ENCODE measurements at places on chromosomes 5 and 9.

DNA sequence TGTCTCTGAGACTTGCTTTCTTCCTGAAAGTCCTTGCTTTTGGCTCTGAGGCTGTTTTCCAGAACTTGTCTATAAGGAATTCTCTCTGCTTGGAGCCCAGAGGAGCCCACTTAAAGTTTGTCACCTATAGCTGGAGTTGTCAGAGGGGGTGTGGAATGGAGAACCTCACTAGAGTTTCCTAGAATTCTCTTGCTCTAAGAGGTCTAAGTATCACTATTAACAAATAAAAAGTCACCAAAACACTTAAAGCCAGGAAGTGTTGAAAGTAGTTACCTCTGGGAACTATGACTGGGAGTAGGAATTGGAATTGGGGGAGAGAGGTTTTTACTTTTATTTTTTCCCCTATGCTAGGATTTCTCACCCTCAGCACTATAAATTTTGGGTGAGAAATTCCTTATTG is 15.0 kb downstream of the SIT1 start:
- DNase-seq: no peak

- no peak for DNase-seq
Observed at GRCh38 chr5:128258372-128258771, 174.8 kb downstream of the SLC12A2 start.

DNA sequence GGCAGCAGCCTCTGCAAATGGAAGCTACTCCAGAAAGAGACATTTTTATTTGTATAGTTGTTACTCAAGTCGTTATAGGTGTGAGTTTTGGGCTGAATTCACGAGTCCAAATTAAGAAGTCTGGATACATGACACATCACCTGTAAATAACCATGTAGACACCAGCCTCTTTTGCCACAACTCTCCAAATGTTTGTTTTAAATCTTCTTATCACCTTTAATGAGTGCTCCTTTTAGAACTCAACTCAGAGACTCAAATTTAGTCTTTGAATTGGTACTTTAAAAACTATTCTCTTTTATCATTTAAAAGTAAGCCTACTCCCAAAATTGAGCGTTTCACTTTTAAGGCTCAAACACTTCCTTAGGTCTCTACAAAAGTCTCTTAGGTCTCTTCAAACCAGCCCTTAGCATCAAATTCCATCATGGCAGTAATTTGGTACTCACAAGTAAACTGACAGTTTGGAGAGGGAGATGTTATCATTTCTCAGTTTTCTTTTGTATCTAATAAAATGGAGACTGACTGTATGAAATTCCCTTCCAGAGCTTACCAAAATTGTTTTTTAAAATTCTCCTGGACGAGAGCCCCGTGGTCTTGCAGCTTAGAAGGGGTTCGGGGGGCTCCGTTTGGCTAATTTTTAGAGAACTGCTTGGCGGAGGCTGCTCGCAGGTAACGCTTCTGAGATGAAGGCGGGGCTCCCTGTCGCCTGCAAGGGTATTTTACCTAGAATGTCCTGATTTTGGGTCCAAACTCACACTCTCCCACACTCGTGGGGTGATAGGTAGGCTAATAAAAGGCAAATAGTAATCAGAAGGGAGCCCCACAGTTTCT is 194.6 kb downstream of the MEF2C start:
- no peak for DNase-seq

DNA sequence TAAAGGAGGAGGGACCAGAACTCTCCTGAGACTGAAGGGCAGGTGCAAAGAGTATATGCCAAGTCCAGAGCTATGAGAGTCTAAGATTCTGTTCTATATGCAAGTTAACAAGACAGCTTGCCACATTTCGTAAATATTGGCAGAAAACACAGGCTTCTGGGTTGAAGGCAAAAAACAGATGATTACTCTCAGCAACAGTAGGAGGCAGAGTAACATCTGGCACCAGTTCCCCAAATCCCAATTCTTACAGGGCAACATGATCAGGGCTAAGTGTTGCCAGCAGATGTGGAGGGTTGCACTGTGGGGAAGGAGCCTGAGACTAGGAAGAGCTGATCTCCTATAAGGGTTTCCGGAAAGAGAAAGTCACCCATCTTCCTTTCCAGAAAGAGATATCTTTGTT is 179.4 kb downstream of the PJA2 start:
- DNase-seq: no peak

DNA sequence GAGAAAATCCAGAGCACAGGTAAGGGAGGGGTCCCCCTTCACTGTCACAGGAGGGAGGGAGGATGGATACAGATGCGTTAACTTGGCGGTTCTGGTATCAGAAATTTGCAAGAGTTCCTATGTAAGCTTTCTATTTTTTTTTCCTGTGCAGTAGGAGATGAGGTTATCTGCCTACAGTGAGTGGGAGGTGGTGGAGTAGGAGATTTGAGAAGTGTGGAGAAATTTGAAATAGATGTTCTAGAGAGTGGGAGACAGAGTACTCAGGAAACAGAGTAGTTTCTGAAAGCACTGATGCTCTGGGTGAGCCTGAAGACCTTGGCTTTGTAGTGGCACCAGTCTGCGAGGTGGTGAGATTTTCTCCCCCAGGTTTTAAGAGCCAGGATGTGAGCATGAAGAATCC is 271.4 kb downstream of the MSX2 start:
- no peak for DNase-seq

DNA sequence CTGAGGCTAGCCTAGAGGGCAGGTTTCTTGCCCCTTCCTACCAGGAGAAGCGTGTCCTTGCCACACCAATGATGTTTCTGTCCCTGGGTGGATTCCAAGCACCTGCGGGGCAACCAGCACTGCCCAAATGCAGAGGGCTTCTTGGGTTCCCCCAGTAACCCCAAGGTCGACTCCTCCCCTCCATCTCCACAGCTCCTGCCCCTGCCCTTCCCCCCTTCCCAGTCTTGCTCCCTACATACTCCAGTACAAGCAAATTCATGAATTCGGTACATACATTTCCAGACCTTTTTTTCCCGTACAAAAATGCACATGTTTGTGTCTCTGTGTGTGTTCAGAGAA is 12.8 kb upstream of the JADE2 start:
- DNase-seq: no peak

- no peak for DNase-seq
Observed at GRCh38 chr5:146788898-146789297, 89.7 kb downstream of the PPP2R2B start.

GRCh38 chr9:122287214-122287720 is 22.6 kb downstream of the MRRF start:
- no peak for DNase-seq

DNA sequence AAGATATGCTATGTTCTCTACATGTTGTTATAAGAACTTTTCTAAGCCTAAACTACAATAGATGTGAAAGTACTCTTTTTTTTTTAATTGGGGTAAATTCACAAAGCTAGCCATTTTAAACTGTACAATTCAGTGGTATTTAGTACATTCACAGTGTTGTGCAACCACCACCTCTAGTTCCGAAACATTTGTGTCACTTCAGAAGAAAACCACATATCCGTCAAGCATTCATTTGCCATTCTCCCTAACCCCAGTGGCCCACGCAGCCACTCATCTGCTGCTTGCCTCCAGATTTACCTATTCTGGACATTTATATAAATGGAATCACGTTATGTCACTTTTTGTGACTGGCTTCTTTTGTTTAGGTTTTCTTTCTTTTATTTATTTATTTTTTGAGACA is 43.1 kb downstream of the SPTAN1 start:
- no peak for DNase-seq

GRCh38 chr5:15703901-15704300 is 203.9 kb downstream of the FBXL7 start:
- no peak for DNase-seq

- no peak for DNase-seq
Observed at GRCh38 chr9:107737987-107738743, 248.6 kb upstream of the KLF4 start.

DNA sequence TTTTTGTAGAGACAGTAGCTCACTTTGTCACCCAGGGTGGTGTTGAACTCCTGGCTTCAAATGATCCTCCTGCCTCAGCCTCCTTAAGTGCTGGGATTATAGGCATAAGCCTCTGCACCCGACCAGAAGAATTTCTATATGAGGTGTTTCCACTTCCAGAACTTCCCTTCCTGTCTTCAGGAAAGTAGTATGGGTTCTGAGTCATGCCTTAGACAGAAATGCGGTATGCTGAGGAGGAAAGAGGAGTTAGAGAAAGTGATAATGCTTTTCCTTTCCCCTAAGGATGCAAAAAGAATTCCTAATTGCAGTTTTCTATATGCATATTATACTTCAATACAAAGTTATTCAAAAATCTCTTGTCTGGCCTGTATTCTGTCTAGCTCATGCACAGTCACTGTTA is 16.4 kb upstream of the ADAMTSL1 start:
- no peak for DNase-seq

GRCh38 chr5:127892467-127893207 is 189.4 kb downstream of the CCDC192 start:
- DNase-seq: no peak

DNA sequence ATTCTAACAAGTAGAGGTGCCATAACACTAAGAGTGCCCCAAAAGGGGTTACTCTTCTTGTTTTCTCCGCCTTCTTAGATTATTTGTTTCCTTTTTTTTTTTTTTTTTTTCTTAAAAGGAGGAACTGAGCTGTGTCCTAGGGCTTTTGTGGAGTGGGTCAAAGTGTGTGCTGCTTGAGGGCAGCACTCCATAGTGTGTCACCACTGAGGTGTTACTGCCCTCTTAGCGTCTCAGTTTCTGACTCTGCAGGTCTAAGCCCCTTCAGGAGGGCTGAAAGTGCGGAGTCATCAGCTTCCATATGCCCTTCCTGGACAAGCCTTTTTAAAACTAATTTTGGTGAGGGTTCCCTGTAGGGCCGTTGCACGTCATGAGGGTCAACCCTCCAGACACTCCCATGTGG is 12.6 kb upstream of the NANS start:
- DNase-seq: no peak

DNA sequence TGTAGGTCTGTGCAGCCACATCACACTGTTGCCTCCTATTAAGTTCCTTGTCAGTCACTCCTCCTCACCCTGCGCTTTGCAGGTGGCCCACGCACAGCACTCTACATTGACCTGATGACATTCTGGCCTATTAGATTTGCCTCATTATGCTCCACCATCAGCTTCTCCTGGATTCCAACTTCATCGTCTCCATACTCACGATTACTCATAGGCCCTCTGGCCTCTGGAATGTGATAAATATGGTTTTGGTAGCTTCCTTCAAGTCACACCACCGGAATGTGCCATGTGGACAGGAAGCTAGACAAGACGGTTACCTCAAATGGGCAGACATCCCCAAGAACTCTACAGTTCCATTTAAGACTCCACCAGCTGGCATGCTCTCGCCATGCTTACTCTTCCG is 158.0 kb upstream of the LHFPL2 start:
- DNase-seq: no peak

- DNase-seq: no peak
Observed at GRCh38 chr9:115373000-115373709, 255.2 kb upstream of the TNC start.

DNA sequence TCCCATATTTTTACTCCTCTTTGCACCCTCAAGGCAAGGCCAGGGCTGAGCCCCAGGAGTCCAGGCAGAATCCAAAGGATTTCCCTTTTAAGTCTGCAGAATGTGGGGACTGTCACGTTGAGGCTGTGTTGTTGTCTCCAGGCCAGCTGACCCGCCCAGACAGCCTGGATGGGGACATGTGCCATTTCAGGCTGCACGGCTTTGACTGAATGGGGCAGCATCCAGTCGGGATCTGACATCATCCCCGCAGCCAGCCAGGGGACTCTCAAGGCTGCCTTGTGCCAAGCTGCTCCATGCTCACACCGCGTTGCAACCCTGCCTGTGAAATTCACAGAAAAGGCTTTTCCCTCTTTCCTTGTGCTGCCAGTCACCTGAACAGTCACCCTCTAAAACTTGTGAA is 2.2 kb upstream of the ZNF366 start:
- DNase-seq: no peak

- no peak for DNase-seq
Observed at GRCh38 chr9:98468567-98469239, 213.3 kb upstream of the TBC1D2 start.

DNA sequence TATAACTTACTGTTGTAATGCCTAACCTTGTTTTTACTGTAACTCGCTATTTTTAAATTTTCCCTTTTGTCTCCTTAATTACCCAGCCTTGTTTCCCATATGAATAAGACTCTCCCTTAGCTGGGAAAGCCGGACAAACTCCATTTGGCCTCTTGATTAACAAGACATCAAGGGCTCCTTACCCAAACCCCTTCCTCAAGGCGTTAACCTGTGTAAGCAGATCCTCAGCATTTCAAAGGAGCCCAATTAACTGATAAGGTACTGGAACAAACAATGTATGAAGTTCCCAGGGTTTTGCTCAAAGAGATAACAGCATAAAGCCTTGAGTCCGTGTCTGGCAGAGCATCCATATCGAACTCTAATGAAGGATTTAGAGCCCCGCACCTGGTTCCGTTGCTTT is 66.0 kb upstream of the SIMC1 start:
- DNase-seq: no peak

- DNase-seq: no peak
Observed at GRCh38 chr5:171166766-171167165, 142.3 kb upstream of the TLX3 start.

DNA sequence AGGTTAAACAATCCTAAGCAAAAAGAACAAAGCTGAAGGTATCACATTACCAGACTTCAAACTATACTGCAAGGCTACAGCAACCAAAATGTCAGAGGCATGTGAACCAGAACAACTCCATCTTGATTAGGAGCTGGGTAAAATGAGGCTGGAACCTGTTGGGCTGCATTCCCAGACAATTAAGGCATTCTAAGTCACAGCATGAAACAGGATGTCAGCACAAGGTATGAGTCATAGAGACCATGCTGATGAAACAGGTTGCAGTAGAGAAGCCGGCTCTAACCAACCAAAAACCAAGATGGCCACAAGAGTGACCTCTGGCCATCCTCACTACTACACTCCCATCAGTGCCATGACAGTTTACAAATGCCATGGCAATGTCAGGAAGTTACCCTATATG is 252.0 kb downstream of the RASEF start:
- no peak for DNase-seq

GRCh38 chr5:179427676-179428056 is 82.4 kb upstream of the ADAMTS2 start:
- no peak for DNase-seq
